GM04504 (cell line): ENCODE measurements at places on chromosomes 6 and 20.

GRCh38 chr6:5151955-5152401 lies 66.8 kb downstream of the PPP1R3G start:
- peak; percentile 60 for DNase-seq

DNA sequence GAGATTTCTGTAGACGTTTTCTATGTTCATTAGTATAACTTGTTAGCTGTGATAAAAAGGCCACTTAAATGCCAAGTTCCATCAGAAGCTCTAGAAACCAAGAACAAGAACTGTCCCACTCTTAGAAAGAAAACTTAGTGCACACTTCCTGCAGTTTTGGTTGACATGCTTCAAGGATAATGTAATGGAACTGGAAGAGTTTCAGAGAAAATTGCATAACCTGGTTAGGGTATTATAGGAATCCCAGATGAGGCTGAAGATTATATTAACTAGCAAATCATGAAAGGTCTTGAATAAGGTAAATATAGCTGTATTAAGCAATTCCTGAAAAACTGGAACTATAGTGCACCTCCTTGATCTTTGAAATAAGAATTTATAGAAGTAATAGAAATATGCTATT lies 1.8 kb upstream of the PHACTR2 start:
- DNase-seq: no peak

- DNase-seq: no peak
Observed at GRCh38 chr6:43710576-43710975, 23.0 kb upstream of the MRPS18A start.

DNA sequence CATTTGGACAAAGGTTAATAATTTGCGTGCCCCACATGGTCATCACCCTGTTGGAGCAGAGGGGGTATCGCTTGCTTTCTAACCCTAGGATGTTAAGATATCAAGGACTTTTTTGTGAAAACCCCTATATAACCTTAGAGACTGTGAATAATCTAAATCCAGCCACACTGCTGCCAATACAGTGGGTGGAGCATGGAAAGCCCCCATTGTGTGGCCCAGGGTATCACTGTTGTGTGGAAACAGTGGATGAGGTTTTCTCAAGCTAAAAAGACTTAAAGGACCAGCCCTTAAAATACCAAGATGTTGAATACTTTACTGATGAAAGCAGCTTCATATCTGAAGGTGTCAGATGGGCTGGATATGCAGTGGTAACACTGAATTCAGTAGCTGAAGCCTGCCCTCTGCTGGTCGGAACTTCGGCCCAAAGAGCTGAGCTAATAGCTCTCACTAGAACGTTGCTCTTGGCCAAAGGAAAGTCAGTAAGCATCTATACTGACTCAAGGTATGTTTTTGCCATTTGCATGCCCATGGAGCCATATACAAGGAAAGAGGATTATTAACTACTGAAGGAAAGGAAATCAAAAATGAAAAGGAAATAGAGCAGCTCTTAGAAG lies 695.2 kb downstream of the PHF3 start:
- DNase-seq: no peak

- no peak for DNase-seq
Observed at GRCh38 chr20:48959899-48960550, 38.5 kb downstream of the ARFGEF2 start.

GRCh38 chr6:2560140-2560818 lies 190.4 kb downstream of the MYLK4 start:
- DNase-seq: no peak

DNA sequence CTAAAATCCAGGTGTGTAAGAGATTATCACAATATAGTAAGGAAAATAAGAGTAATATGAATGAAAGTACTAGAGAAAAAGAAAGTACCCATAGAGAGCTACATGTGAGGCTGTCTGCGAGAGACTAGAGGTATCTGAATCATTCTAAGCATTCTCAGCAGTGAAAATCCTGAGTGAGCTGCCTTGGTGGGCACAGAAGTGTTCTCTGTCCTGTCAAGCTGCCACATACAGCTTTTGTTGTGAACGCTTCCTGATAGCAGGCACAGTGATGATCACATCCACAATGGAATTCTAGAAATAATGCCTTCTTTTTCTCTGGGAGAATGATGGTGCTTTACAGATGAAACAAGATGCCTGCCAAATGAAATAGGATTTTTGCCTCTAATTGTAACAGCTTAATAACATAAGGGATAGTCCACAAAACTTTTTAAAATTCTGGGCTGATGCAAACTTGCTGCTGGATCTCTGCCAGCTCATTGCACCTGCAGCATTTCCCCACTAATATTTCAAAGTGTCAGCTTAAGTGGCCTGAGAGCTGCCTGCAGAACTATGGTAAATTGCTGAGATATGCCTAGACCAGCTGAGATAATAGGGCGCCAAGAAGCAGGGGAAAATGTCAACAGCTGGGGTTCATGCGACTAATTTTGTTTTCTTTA lies 620.5 kb downstream of the DOK5 start:
- no peak for DNase-seq

GRCh38 chr20:36574366-36575135 lies 1.2 kb downstream of the TGIF2 start:
- DNase-seq: no peak

- DNase-seq: no peak
Observed at GRCh38 chr20:32886652-32887051, 27.9 kb downstream of the EFCAB8 start.

DNA sequence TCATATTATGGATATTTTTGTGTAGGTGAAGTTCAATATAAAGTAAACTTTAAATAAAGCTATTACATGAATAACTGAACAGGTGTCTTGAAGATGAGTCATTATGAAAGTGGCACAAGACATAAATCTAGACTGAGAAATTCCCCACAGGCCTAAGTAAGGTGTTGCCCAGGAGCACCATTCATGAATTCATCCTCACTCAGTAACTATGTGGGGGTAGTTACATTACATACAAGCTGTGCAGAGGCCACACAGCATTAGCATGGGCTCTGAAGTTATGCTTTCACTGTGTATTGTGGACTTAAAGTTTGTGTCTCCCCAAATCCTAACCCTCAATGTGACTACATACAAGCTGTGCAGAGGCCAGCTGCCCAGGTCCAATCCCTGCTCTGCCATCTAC lies 65.9 kb downstream of the BCAS1 start:
- DNase-seq: no peak

DNA sequence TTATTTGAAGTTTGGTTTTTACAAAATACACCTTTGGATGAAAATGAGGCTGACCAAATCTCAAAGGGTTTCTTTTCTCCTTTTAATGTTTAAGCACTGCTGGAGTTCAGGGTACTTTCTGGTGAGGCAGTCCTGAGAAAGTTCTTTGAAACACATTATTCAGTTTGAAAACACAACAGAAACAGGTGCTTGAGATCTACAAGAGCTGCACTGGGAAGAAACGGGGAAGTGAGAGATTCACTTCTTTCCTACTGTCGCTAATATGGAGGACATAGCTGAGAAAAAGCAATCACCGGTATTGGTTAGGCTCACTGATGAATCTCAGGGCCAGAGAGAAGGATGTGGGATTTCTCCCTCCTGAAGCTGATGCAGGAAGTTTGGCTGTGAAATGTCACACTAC lies 22.9 kb upstream of the TMEM170B start:
- no peak for DNase-seq

- DNase-seq: no peak
Observed at GRCh38 chr6:24861934-24862333, 63.2 kb upstream of the ARMH2 start.

GRCh38 chr20:7893014-7893730 lies 47.1 kb downstream of the HAO1 start:
- no peak for DNase-seq

GRCh38 chr6:169689287-169689686 lies 12.5 kb downstream of the WDR27 start:
- peak; percentile 70 for DNase-seq
